Kidney epithelial cell (primary cell): ENCODE measurements at places on chromosomes 1 and 21.

DNA sequence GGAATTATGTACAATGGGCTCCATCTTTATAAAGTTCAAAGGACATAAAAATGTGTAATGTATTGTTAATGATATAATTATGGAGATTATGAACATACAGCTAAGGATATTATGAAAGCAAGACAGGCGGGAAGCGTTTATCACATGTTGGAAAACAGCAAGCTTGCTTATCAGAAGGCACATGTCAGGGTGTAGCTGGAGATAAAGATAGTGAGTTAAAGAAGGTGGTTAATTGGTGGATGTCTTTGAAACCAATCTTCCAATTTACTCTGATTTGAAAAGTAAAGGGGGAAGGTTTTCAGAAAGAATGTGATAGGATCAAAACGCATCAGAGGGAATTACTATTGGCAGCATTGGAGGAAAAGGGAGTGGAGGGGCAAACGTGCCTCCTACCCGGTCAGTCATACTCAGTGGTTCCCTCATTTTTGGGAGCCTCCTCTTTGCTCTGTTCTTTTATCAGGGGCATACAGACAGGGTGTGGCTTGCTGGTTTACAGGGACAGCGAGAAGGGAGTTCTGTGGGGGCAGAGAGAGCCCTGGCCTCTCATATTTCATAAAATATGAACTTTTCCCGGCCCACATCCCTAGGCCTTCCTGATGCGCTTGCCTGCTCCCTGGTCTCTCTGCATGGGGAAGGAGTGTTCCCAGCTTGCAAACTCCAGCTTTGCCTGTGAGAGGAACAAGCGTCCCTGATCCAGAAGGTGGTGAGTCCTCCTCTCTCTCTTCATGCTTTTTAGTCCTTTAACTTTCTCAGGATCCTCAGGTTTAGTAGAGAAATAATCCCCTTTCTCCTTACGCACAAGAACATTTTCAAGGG lies 8.0 kb upstream of the SVBP start:
- DNase-seq: no peak

GRCh38 chr1:175749075-175749474 lies 5.7 kb upstream of the TNR start:
- no peak for DNase-seq

GRCh38 chr1:31315902-31316301 lies 19.1 kb downstream of the ZCCHC17 start:
- no peak for DNase-seq

DNA sequence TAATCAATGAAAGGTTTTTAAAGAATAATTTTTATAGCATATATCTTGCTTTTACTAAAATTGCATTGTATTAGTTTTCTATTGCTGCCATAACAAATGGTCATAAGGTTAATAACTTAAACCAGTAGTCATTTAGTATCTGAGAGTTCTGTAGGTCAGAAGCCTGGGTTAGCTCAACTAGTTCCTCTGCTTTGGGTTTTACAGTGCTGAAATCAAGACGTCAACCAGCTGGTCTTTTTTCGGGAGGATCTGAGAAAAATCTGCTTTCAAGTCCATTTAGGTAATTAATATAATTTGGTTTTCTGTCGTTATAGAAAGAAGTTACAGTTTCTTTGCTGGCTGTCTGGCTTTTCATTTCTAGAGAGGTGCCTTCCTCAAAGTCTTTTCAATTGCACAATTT lies 577.7 kb downstream of the MRPL39 start:
- DNase-seq: no peak

DNA sequence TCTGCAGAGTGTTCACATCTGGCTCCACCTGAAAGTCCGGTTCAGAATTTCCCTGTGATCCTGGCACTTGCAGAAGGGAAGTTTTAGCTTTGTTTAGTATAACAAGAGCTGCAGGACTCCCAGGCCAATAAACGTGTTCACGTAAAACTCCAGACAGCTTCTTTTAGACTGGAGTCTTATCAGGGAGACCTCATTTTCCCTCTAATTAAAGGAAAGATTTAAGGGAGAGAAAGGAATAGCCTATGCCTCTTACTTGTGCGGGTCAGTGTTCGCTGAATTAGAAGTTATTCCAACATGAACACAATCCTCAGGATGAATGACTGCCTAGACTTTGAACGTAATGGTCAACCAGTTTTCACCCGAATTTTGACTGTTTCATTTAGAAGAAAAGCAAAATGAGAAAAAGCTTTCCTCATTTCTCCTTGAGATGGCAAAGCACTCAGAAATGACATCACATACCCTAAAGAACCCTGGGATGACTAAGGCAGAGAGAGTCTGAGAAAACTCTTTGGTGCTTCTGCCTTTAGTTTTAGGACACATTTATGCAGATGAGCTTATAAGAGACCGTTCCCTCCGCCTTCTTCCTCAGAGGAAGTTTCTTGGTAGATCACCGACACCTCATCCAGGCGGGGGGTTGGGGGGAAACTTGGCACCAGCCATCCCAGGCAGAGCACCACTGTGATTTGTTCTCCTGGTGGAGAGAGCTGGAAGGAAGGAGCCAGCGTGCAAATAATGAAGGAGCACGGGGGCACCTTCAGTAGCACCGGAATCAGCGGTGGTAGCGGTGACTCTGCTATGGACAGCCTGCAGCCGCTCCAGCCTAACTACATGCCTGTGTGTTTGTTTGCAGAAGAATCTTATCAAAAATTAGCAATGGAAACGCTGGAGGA lies 202.1 kb upstream of the SGIP1 start:
- DNase-seq: peak; percentile 19

GRCh38 chr1:85319931-85320330 lies 43.5 kb upstream of the BCL10 start:
- DNase-seq: no peak

- DNase-seq: no peak
These were observed 24.9 kb downstream of the LDLRAP1 start for GRCh38 chr1:25568090-25568833.
